Activated CD4-positive, alpha-beta T cell treated with anti-CD3 and anti-CD28 coated beads, Interleukin-2, Interleukin-4, amounts not matched to agents 100 ng/mL and 50 ng/mL, durations not matched to agents 16 hours and 8 hours (primary cell): ENCODE measurements at places on chromosomes 16 and 17.

DNA sequence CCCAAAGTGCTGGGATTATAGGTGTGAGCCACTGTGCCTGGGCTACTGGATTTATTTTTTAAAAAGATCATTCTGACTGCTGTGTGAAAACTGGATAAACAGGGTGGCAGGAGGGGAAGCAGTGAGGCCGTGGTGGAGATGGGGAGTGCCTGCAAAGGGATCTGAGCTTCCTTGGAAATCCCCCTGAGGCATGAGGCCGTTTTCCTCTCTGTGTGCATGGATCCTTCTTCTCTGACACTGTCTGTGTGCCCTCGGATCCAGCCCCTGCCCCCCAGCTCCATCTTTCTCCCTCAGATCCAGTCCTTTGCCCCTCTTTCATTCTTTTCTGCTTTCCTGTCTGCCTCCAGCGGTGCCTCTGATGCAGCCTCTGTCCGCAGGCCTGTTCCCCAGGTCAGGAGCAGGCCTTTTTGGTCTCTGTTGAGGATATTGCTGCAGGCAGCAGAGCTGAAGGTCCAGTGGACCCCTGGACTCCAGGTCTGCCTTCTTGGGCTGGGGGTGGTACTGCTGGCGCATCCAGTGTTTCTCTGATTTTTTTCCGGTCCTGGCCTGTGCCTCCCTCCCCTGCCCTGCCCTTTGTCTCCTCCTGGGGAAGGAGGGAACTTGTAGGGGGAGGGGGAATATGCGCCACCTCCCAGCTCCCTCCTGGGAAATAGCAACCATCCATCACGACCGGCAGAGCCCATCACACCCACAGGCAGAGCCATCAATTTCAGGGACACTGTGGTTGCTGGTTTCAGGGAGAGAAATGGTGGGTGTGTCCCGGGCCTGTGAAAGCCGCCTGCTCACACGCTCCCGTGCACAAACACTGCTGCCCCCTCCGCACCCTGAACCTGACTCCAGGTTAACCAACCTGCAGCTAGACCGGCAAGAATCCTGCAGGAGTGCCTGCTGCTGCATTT, 17.0 kb downstream of the MGAT5B start:
- no peak for DNase-seq

- no peak for DNase-seq
These were observed 33.9 kb upstream of the MEAK7 start for GRCh38 chr16:84538222-84538840.

- DNase-seq, result no peak
These were observed 62.1 kb downstream of the ZNF652 start for GRCh38 chr17:49299996-49300395.

DNA sequence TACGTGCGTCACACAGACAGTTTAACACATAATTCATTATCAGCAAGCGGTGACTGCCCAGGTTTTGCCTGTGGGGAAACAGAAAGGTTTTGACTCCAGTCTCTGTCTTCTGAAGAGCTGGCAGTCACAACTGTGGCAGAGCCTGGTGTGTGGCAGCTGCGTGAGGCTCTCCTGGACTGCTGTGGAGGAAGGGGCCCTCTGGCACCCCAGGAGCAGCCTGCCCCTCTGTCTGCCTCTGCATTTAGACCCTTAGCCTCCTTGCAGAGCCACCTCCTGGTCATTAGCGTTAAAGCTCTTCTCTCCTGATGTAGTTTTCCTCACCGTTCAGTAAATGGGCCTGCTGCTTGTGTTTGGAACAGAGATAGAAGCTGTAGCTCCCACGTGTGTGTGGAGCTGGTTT, 10.9 kb downstream of the RAB40C start:
- DNase-seq, result no peak

- no peak for DNase-seq
These were observed at the start of gene SULT1A2 for GRCh38 chr16:28596840-28597691. SULT1A2 (minus strand) TSS chr16:28597050; CDS start chr16:28595930, 1,120 bp downstream.

- no peak for DNase-seq
These were observed 77.0 kb upstream of the ZNF423 start for GRCh38 chr16:49932946-49933345.

GRCh38 chr16:9328411-9328810, 237.0 kb downstream of the HAPSTR1 start:
- no peak for DNase-seq

DNA sequence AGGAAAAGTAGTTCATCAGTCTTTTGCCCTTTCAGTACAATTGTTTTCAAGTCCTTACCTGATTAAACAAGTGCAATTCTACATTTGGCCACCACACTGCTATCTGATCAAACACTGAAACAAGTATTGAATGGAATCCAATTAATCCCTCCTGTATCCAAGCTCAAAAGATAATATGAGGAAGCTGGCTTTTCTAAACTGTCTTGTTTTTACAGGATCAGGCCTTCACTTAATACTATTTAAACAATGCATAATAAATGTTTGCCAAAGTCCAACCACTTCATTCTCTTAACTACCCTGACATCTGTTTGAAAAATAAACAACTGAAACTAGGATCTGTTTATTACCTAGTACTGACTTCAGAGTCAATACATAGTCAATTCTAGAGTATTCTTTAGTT, 131.6 kb downstream of the MRTFB start:
- DNase-seq, result no peak

DNA sequence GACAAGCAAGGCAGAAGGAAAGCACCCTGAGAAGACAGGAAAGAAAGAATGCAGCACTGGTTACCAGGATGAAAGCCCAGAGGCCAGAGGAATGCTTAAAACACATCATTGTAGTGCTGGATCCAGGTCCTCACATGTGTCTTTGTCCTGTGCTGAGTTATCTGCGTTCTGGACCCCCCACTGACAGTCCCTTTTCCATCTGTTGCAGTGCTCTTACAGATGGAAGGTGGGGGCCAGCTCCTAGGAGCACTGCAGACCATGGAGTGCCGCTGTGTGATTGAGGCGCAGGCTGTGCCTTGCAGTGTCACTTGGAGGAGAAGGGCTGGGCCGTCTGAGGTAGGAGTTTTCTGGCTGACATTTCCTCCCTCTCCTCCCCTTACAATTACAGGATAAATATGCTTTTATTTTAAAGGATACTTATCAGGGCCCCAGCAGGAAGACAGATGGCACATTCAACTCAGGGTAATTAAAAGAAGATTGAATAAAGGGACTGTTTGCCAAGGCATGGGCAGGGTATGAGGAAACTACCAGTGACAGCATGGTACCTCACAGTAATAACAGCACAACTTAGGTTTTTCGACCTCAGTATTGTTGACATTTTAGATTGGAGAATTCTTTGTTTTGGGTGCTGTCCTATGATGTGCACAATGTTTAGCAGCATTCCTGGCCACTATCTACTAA, 3.0 kb downstream of the EME1 start:
- DNase-seq, result no peak

- no peak for DNase-seq
These were observed 482 bp downstream of the BAHCC1 start for GRCh38 chr17:81395600-81396277.

DNA sequence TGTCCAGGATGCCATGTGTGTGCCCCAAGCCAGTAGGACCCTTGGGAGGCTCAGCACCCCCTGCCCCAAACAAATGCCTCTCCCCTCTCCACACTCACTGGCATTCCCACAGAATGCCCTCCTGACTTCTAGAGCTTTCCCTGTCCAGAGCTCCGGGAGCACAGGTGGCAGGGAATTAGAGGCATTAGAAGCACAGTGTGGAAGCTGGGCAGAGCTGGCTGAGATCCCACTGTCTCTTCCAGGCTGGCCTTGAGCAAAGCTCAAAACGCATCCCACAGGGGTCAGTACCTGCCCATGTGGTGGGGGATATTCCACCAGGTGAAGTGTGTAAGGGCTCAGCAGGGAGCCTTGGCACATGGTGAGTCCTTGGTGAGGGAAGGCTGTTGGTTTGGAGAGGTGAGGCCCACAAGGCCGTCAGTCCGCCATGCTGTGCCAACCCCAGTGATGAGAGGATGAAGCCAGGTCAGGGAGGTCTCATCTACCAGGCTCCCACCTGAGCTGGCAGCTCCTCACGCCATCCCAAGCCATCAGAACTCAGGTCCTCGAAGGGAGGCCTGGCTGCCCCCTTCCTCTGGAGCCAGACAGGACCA, 18.1 kb downstream of the ENDOV start:
- DNase-seq, result no peak

DNA sequence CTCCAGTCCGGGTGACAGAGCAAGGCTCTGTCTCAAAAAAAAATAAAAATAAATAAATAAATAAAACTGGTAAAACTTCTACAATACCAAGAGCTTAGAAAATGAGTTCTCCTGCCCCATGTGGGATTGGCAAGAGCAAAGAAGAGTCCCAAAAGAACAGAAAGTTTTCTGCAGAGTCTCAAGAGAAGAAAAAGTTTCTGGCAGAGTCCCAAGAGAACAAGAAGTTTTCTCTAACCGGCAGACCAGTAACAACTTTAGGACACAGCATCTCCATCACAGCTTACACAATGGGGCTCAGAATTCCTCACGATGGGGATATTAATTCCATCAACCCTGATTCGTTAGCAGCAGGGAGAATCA, 1.1 kb downstream of the SLC39A11 start:
- DNase-seq, result no peak

GRCh38 chr17:27457360-27457715, 1.1 kb downstream of the KSR1 start:
- DNase-seq, result no peak

GRCh38 chr17:47131761-47132160, 57.3 kb downstream of the CDC27 start:
- DNase-seq, result no peak

GRCh38 chr16:57084257-57084770, 8.1 kb upstream of the CPNE2 start:
- DNase-seq, result peak; percentile 72

DNA sequence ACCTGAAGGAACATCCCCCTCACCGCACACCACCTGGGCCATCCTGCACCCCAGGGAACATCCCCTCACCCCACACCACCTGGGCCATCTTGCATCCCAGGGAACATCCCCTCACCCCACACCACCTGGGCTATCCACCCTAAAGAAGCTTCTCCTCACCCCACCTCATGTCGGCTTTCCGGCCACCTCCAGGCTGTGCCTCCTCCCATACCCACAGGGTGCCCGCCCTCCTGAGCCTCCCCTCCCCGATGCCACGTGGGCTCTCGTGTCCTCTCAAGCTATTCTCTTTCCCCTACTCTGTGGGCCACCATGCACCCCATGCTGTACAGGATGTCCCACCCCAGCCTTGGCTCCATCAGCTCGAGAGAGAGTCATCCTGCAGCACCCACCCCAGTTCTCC, 18.0 kb downstream of the MYLK3 start:
- DNase-seq, result no peak

DNA sequence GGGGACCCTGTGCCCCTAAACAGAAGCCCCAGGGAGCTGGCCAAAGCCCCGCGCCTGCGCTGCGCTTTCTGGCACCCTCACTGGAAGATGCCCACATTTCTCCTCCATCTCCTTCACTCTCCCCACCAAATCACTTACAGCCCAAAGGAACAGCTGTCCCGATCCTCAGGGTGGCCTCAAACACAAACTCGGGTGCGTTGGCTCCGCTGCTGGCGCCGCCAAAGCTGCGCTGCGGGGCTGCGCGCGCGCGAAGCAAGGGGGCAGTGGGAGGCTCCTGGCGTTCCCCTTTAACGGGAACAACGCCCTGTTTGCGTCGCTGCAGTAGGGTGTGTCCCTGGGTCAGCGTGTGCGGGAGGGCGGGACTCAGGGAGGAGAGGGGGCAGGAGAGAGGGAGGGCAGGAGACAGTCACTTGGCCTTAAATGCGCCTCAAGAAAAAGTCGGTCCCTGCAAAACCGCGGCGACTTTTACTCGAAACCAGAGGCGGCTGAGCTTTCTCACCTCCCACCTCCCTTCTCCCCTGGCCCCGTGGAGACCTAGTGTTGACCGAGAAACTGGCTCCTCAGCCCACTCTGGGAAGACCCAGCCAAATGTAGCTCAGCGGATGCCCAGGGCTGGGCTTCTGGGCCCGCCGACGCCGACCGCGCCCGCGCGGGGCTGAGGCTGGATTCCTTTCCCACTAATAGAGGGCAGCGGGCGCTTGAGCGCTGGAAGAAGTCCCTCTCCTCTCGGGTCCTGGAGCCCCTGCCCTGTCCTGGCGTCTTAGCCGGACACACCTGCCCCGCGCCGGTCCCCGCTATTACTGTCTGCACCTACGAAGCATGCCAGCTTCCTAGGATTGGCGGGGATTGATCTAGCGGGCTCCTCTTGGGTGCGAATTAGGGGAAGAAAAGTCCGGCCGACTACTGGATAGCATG, 2.6 kb downstream of the PMP22 start:
- DNase-seq, result no peak

DNA sequence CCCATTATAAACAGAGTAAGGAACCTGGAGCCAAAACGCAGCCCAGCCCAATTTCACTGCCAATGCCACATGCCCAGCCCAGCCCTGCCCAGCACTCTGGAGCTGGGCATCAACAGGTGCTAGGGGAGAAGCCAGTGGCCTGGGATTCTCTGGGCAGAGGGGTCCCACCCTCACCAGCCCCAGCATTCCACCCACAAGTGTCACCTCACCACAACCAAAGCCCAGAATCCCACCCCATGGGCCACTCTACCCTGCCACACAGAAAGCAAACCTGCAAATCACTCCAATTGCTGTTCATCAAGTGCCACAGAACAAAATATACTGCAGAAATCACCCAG, 102.5 kb upstream of the CDH5 start:
- DNase-seq, result no peak

GRCh38 chr17:1928976-1929375, 96.2 kb downstream of the RTN4RL1 start:
- DNase-seq, result no peak

DNA sequence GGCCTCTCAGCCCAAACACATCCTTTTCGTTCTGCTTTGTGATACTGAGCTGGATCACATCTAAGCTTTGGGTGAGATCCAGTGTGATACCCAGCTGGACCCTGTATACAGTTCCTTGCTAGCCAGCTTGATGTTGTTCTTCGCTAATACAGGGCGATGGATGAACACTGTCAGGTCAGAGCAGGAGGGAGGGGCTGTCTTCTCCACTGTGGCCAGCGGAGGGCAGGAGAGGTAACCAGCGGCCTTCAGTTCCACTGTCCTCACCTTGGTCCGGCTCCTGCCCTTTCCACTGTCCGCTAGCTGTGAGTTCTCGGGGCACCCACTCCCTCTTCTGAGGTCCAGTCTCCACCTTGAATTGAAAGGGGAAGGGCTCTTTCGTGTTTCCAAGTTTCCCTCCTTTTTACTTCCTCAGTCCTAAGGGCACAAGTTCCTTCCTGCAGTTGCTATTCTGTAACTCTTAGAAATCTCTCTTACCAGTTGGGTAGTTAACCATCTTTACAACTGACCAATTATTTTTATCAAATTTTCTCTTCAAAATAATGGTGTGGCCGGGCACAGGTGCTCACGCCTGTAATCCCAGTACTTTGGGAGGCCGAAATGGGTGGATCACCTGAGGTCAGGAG, 3.0 kb upstream of the ZNF213 start:
- peak; percentile 43 for DNase-seq

- no peak for DNase-seq
These were observed 88.0 kb downstream of the CACNG1 start for GRCh38 chr17:67132366-67132765.

DNA sequence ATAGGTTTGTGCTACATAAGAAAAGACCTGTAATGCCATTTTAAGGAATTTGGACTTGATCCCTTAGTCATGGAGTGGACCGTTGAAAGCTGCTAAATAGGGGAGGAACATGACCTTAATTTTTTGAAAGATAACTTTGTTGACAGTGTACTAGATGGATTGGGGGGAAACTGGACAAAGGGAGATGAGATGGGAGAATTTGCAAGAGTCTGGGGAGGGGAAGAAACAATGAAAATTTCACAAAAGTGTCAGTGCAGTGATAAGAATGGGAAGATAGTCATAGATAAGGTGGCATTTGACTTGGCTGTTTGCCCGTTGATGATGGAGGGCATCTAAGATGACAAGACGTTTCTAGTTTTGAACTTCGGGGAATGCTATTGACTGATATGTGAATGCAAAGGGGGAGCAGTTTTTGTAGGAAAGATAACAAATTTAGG, 22.3 kb upstream of the KRT10 start:
- no peak for DNase-seq
